ENCODE measurements at places on chromosomes 5 and 9. TPM values are rescaled to one million over a fixed set of nuclear protein-coding genes. Genes with fewer than 3 reads are reported as not detected.

Gene TRIM52
- total RNA-seq: 15.9 TPM

Gene SLC6A3
- not detected for total RNA-seq

Gene PCBD2
- total RNA-seq: 6.9 TPM

GRCh38 chr5:62143268-62144229 is 162.5 kb upstream of the KIF2A start:
- DNase-seq: no peak
- H3K36me3 ChIP-seq: no peaks in the 10 kb centered on the region

GRCh38 chr9:98807814-98808195 is 335 bp downstream of the GALNT12 start:
- H3K4me1 ChIP-seq: peaks cover 6% of the 10 kb centered on the region
- no peak overlapping the region for H3K27ac ChIP-seq
- H3K36me3 ChIP-seq: no peaks in the 10 kb centered on the region
